Fibroblast of upper back skin (primary cell): ENCODE measurements at places on chromosomes 5 and 9.

DNA sequence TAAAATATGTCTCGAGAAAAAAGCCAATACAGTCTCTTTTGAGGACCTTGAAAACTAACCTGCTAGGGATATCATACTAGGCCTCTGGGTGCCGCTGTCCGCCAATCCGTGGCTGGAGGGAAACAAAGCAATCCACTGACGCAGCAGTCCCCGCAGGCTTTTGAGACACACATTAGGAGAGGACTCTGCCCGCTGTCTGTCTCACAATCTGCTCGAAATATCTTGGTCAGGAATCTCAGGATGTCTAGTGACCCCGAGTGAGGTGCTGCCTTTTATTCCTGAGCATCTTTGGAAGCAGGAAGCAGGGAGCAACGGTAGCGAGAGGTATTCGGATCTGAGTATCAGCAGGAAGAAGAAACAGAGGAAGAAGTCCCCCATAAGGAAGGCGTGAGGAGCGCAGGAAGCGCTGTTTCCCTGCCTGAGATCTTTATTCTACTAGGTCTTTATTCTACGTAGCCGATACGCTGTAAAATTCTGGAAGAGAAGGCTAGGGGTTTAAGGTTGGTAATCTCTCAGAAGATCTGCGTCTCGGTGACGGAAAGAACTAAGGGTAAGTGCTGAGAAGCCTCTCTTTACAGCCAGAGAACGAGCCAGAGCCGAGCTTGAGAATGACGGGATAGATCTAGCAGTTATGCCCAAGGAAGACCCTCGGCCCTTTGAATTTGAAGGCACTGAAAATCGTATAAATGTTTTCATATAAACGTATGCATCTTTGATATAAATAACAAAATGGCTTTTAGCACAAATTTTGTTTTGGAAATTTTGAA is 4.0 kb upstream of the PCDHGA1 start:
- peak; percentile 75 for DNase-seq

DNA sequence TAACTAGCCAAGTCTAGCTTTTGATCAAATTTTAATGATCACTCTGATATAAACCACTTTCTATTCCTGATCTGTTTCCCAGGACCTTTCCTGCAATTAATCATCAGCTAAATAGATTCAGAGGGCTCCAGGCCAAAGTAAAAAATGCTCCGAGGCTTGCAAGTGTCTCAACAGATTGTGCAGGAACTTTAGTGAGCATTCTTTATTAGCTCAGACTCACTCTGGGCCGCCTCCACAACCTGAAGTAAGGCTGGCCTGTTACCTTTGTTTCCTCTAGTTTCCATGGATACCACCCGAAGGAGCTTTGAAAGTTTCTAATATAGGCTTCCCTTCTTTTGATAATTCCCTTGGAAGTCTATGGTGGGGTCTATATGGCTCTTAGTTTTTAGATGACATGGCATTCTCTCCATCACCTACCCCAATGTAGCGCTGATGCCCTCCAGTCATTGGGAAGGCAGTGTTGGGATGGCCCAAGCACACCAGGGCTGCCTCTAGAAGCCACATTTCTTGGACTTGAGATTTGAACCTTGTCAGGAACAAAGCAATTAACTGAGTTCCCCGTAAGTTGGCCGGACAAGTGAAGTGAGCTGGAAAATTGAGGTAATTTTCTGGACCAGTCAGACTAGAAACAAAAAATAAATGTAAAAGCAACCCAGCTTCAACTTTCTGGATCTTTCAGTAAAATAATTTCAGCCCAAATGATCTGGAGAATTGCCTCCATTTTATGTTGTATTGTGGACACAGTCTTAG is 97.6 kb upstream of the LHFPL2 start:
- no peak for DNase-seq

- DNase-seq = no peak
These were observed 71.0 kb downstream of the NREP start for GRCh38 chr5:111685969-111686368.

DNA sequence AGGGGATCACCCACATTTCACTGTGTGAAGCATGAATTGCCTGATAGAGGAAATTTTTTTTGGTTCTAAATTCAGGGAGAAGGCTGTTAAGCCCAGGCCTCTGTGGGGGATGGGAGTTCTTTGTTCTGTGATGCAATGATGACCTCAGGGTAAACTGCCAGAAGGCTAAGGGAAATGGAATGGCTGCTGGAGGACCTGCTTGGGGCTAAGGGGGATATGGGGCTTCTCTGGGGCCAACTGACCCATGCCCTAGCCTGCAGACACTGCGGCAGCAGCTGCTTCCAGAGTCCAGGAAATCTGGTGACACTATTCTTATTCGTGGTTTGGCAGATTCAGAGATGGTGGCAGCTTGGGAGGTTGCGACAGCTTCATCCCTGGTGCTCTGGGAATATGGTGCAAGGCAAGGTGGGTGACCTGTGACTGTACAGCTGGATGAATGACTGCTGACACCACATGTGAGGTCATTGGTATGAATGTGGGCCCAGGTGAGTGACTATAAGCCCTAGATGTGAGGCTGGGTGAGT is 30.3 kb downstream of the VCP start:
- DNase-seq = peak; percentile 20

DNA sequence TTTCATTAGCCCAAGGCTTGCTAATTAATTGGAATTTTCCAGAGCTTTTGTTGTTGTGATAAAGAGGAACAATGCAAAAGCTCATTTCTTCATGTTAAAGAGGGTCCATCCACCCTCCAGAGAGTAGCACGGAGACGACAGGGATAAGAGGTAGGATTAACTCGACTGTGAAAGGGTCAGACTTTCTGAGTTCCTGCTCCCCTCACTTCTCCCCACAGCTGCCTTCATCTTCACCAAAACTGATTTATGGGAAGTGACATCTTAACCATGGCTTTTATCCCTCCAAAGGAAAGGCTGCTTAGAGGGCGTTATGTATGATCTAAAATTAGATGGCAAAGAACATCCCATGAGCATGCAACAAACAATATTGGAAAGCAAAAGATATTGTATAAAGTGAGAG is 135.5 kb downstream of the GLIS3 start:
- no peak for DNase-seq

GRCh38 chr5:65482736-65483545 is 1.2 kb upstream of the ADAMTS6 start:
- peak; percentile 65 for DNase-seq

GRCh38 chr5:170832241-170832640 is 29.6 kb upstream of the RANBP17 start:
- no peak for DNase-seq

DNA sequence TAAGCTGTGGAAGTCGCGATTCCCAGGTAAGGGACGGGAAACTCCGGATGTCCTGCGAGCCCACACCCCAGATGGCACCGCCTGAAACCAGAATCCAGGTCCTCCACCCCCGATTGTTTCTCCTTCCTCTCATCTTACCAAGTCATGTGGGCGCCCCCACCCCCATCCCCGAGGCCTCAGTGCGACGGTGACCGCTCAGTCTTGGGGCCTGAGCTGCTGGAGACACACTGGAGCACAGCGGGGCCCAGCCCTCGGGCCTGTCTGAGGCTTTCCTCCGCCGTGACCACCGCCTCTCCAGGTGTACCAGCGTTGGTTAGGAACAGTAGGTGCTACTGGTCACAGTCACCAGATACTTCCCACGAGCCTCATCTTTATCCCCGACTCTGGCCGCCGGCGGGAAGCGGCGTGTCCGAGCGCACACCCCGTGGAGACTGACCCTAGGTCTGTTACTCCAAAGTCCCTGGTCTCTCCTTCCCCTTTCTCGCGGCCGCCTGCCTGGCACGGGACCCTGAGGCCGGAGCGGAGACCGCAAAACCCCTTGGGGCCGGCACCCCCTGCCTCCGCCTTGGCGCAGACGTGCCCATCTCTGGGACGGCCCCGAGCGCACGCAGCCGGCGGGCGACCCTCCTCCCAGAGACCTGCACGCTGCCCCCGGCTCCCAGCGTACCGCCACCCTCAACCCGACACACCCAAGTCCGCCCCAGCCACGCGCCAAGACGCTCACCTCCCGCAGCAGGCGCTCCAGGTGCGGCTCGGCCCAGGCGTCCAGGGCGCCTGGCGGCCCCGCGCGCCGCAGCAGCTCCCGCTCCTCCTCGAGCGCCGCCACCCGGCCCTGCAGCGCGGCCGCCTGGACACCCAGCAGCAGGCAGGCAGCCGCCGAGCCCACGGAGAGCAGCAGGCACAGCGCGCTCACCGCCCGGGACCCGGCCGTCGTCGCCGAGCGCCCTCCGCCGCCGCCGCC is 733 bp downstream of the COL23A1 start:
- DNase-seq = peak; percentile 24

GRCh38 chr9:133148199-133149129 is 15.2 kb downstream of the GBGT1 start:
- DNase-seq = peak; percentile 30

- DNase-seq = no peak
These were observed 39.8 kb downstream of the TMEM215 start for GRCh38 chr9:32823101-32823500.

DNA sequence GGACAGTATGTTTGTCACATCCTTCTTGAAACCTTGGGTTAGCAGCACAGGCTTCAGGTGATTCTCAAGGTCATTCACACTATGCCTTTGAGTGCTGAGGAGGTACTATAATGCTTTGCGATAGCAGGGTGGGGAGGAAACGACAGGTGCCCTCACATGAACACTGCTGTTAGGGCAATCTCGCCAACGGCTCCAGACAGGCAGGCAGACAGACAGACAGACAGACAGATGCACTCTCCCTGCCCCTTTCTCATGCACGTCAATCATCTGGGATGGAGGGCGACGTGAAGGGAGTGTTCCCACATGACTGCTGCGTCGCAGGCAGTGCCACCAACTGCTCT is 82.9 kb downstream of the RAPGEF1 start:
- no peak for DNase-seq

GRCh38 chr9:88468226-88468625 is 66.8 kb upstream of the NXNL2 start:
- no peak for DNase-seq

GRCh38 chr9:108933231-108933717 is 650 bp downstream of the ELP1 start:
- peak; percentile 9 for DNase-seq

DNA sequence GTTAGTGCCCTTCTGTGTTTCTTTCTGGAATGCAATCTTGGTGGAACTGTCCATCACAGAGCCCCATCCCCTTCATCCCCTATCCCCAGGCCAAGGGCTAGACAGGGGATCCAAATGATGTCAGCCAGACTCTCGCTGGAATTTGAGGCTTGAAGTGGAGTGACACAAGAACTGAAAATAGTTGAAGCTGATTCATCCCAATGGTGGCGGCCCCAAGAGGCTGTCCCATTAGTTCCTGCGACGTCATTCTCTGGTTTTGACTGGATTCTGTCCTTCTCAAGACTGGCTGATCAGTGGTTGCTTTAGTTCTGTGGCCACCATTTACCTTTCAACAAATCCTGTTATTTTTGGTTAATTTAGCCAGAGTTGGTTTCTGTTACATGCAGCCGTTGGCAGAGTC is 59.9 kb downstream of the SUB1 start:
- peak; percentile 50 for DNase-seq

DNA sequence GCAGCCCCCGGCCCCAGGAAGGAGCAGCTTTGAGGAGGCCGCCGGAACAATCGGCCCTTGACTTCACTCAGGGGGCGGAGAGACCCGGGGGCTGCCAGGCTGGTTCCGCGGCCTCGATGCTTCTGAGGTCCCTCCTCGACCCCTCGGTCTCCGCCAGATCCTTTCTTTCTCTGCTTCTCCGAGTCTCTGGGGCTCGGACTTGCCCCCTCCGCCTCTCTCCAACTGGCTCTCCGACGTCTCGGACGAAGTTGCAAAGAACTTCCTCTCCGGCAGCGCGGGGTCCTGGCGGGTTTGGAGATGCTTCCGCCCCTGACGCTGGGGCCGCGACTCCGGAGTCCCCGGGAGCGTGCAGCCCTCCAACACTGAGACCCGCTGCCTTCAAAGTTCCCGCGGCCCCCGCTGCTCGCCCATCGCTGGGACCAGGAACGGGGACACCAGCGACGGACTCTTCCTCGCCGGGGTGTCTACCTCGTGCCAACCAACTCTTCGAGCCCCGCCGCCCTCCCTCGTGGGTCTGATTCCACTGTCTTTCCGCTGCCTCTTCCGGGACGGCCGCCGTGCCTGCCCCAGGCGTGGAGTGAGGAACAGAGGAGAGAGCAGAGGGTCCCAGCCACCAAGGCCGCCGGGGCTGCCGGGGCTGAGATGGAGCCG is 7.0 kb downstream of the PAX5 start:
- DNase-seq = no peak

DNA sequence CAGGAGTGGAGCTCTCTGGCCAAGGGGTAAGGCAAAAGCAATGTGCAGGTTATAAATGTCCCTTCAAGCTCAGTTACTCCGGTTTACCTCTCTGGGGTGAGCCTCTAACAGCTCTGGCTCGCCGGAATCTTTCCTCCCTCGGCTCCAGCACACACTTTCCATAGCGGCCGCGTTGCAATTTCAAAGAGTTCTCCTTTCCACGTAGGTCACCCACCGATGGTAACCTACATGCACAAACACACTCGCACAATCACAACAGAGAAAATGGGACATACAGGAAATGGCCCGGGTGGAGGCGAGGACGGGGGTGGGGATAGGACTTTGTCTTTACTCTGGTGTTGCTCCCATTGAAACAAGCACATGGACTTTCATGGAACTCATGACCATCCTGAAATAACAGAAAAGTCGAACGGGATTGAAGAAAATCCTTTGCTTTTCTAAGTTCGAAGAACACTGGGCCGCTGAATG is 1.2 kb downstream of the LHFPL2 start:
- DNase-seq = peak; percentile 16

GRCh38 chr5:170132269-170132975 is 26.7 kb downstream of the FOXI1 start:
- DNase-seq = peak; percentile 89

- no peak for DNase-seq
These were observed 442.5 kb upstream of the COX7C start for GRCh38 chr5:86175224-86175623.

- DNase-seq = no peak
These were observed 170.2 kb upstream of the CD180 start for GRCh38 chr5:67366691-67367395.

GRCh38 chr9:4592295-4592694 is 69.8 kb upstream of the PLPP6 start:
- no peak for DNase-seq

DNA sequence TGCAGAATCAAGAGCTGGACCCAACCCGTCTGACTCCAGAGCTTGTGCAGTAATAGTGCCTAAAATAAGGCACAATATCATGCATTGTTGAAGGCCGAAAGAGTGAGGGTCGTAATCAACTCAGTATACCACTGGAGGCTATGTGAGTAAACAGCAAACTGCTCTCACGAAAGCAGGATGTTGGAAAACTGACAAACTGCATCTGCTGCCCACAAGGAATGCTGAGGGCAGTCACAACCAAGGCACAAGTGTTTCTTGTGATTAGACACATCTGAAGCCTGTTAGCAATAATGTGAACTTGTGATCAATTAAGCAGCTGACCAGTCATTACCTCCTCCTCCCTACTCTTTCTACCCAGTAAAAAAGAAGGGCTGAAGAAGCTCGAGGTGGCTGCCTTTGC is 48.8 kb downstream of the TRPM3 start:
- DNase-seq = no peak

GRCh38 chr5:163424836-163425235 is 12.6 kb upstream of the CCNG1 start:
- no peak for DNase-seq

GRCh38 chr5:144638787-144639186 is 468.1 kb downstream of the KCTD16 start:
- DNase-seq = no peak
